ENCODE measurements at places on chromosomes 6 and 20.
A peak's percentile ranks its signal among the peaks of the same experiment; 100 is the strongest.

- DNase-seq = peak; percentile 46
Observed at GRCh38 chr6:132286298-132287019, 114.8 kb downstream of the MOXD1 start.

GRCh38 chr6:8749465-8749864 is 314.1 kb upstream of the SLC35B3 start:
- no peak for DNase-seq

DNA sequence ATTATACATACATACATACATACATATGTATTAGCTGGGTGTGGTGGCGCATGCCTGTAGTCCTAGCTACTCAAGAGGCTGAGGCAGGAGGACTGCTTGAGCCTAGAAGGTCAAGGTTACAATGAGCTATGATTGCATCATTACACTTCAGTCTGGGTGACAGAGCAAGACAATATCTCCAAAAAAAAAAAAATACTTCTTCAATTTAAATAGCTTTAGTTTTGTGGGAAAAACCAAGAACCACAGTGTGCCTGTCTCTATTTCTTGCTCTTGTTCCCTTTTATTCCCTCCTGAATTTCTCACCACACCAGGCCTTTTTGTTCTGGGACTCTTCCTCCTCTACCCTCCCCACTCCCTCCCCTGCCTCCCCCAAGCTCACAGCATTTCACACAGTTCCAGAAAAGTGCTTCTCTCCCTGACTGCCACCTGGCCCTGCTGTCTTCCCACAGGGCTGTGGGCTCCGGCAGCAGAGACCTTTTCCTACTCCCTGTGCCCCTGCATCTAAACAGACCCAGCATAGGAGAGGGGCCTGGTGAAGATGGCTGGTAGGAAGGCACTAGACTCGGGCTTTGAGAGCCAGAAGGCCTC is 1.3 kb downstream of the C20orf203 start:
- DNase-seq = no peak

GRCh38 chr6:111661541-111662061 is 55.9 kb upstream of the TRAF3IP2 start:
- no peak for DNase-seq

DNA sequence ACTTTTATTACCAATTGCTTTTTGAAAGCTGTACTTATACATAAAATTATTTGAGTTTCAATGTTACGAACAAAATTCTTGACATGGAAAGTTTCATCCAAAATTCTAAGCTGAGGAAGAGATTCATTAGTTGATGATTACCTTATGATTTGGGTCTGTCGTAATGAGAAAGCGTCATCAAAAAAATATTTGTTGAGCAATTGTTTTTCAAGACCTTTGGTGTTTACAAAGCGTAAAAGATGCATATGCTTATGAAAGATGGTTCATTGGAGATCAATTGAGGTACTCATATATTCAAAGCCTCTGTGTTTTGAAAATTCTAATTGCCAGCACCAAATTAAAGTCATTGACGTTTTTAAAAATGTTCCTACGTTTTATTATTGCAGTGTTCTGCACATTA is 110.5 kb upstream of the DOK5 start:
- no peak for DNase-seq

GRCh38 chr6:163250116-163250515 is 164.4 kb upstream of the QKI start:
- DNase-seq = no peak

GRCh38 chr6:23752414-23752813 is 373.6 kb upstream of the NRSN1 start:
- no peak for DNase-seq

DNA sequence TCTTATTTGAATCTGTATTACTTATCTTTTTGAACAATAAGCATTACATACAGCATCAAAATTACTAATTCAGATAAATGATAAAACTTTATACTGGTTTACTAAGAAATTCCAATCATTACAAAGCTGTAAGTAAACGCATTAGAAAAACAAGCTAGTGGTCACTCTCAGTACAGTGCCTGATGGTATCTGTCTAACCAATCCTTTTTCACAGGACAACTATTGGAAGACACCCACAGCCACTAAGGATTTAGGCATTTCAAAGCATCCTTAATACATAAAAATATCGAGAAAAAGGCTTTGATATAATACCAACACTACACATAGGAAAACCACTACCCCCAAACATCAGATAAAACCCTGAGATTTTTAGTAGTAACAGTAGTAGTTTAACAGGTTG is 2.6 kb downstream of the CD164 start:
- no peak for DNase-seq

- DNase-seq = no peak
Observed at GRCh38 chr6:18457065-18457737, 70.1 kb downstream of the RNF144B start.

- DNase-seq = no peak
Observed at GRCh38 chr6:79676785-79677736, 45.9 kb downstream of the SH3BGRL2 start.

DNA sequence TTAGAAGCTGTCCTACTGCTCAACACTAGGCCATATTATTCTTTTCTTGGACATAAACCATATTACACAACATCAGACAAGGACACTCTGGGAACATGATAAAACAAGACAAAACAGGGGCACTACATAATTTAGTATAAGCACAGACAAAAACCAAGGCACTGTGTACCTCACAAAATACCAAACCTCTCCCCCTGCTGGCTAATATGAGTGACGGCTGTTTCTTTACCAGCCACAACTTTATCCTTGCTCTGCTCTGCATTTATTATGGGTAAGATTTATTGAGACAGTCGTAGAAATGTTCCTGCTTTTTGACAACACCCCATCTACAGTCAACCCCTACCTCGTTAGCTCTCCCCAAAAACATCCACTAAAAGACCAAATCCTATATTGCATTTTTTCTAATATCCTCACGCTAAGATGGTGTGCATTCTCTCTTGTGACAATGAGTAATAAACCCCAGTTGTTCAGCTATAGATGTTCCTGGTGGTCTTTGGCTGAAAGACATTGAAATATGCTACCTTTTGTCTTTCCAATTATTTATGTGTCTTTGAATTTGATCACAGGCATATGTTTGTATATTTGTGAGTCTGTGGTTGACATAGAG is 23.8 kb upstream of the POLR1H start:
- no peak for DNase-seq

DNA sequence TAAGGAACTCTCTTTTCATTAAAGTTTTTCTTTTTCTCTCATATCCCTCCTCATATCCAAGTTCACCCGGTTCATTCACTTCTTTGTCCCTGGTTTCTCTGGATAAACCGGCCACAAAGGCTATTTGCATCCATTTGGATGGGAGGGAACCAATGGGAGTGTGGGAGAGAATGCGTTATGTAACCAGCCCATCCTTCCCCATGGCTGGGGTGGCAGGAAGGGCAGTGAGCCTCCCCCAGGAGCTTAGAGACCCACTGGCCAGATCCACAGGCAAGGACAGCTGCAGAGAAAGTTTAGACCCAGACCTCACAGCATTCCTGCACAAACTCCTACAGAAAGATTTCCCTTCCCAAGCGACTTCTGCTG is 10.7 kb downstream of the CASS4 start:
- no peak for DNase-seq

GRCh38 chr6:136624347-136624746 is 74.1 kb upstream of the MAP7 start:
- DNase-seq = no peak

DNA sequence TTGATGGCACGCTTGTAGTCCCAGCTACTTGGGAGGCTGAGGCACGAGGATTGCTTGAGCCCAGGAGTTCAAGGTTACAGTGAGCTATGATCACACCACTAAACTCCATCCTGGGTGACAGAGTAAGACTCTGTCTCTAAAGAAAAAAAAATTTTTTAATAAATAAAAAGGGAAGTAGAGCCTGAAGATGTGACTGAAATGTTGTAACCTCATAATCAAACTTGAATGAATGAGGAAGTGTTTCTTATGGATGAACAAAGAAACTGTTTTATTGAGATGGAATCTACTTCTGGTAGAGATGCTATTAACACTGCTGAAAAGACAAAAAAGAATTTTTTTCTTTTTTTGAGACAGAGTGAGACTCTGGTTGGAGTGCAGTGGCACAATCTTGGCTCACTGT is 6.7 kb downstream of the MAK start:
- DNase-seq = no peak

DNA sequence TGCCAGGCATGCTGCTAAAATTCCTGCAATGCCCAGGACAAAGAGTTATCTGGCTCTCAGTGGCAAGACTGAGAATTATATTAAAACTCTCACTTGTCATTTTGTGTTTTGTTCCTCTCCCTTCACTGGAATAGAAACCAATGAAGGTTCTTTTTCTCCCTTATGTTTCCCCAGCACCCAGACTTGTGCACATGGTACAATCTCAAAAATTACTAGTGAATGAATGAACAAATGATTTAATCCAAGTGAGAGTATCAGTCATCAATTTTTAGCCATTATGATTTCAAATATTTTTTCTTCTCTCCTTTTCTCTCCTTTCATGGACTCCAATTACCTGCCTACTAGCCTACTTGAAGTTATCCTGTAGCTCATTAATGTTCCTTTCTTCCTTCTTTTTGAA is 70.1 kb downstream of the BCAS1 start:
- DNase-seq = no peak

- DNase-seq = no peak
Observed at GRCh38 chr6:3531481-3531880, 74.6 kb upstream of the SLC22A23 start.

DNA sequence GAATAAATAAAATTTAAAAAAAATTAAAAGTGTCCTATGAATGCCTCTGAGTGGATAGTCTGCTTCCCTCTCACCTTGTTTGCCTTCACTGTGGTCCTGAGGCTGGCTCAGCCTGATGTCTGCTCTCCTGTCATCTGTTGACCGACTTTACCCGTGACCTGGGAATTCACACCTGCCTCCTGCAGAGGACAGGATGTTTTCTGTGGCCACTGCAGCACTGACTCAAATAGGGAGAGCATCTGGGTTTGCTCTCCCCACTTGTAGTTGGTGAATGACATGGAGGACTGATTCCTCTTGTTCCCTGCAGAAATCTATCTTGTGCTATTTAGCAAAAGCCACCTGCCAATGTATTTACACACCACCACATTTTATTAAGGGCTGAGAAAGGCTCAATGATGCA is 52.4 kb upstream of the ERVFRD-1 start:
- DNase-seq = no peak

GRCh38 chr6:116384727-116385458 is 14.1 kb downstream of the DSE start:
- DNase-seq = no peak

DNA sequence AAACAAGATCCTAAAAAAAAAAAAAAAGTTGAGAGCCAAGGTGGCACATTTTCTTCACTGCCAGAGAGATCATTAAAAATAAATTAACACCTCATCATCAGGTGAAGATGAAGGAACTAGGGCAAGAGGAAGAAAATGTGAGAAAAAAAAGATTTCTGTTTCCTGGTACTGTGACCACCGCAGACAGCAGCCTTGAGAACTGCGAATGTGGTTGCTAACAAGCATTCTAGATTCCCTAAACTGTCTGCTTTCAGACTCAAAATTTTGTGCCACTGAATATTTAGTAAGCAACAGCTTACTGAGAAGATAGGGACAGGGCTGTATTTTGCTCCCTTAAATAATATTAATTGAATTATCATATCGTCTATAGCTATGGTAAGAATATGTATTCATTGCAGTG is 24.1 kb upstream of the MBOAT1 start:
- no peak for DNase-seq

DNA sequence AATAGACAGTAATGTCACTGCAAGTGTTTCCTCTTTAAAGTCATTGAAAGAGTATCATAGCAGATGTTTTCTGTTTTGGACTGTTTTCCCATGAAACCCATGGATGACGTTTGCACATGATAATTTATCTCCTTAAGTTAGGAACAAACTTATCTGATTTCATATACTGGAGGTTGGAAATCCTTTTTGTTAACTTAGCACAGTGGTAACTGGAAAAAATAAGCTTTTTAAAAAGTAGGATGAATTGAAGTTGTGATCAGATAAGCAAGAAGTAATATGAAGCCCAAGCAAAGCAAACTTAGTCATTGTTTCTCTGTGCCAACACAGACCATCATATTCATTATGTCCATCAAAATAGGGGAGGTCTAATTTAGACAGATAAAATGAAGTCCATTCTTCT is 61.6 kb downstream of the PLCB4 start:
- no peak for DNase-seq

- DNase-seq = no peak
Observed at GRCh38 chr6:25596928-25597818, 54.8 kb upstream of the SCGN start.

GRCh38 chr6:135008072-135008940 is 46.3 kb downstream of the HBS1L start:
- DNase-seq = no peak
